ENCODE measurements at places on chromosomes 7 and 10.

DNA sequence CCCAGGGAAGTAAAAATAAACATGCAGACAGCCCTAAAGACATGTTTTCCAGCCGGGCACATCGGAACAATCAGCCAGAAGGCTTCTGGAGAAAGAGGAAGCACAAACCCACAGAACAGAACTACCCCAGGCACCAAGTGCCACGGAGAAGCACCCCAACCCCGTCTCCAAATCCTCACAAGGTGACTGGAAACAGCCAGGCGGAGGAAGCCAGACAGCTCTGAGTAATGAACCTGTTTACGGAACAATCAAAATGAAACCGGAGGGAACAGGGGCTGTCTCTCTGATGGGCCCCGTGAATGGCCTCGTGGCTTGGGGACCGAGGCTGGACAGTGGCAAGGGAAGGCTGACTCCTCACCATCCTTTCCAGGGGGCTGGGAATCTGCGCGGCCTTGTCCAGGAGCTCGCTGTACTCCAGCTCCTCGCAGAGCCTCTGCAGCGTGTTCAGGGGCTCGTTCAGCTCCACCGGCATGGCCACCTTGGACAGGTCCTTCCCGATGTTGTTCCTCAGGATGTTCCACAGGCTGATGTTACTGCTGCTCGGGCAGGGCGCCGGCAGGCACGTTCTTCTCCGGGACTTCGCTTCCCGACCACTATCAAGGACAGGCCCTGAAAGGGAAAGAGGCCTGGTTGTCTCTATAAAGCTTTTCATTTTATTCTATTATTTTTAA, 77.0 kb upstream of the GSDME start:
- DNase-seq, result no peak

DNA sequence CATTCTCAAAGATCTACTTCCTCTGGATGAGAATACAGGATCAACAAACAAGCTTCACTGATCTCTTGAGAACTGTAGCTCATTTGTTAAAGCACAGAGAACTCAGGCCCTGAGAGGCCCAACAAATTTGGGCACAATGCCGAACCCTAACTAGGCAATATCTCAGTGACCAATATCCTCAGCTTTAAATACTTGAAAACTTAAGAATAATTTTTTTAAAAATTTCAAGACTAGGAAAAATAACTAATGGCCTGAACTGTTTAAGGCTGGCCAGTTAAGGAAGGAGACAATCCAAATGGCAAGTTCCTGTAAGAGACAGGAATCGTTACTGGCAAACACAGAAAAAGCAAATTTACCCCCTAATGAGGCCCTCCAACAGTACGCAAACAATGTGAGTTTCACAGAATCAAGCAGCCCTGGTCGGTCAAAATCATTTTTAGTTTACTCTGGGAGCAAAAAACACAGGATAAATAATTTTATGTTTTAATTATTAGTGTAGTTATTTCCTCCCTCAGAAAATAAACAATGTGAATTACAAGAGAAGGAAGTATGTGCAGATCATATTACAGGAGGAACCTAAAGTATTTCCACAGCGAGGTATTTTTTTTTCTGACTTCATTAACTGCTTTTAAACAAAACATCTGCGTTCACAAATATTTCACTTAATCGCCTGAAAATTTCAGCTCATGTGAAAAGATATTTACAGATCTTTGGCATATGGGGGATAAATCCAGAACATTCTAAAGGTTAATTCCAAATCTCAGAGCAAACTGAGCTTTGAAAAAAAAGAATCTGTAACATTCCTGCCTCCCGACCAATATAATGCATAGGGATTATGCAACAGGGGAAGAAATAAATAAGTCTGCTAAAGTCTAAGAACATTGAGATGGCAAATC, 39.5 kb downstream of the NT5C2 start:
- no peak for DNase-seq

- no peak for DNase-seq
Measured at GRCh38 chr10:82653244-82654155, 778.5 kb downstream of the NRG3 start.

DNA sequence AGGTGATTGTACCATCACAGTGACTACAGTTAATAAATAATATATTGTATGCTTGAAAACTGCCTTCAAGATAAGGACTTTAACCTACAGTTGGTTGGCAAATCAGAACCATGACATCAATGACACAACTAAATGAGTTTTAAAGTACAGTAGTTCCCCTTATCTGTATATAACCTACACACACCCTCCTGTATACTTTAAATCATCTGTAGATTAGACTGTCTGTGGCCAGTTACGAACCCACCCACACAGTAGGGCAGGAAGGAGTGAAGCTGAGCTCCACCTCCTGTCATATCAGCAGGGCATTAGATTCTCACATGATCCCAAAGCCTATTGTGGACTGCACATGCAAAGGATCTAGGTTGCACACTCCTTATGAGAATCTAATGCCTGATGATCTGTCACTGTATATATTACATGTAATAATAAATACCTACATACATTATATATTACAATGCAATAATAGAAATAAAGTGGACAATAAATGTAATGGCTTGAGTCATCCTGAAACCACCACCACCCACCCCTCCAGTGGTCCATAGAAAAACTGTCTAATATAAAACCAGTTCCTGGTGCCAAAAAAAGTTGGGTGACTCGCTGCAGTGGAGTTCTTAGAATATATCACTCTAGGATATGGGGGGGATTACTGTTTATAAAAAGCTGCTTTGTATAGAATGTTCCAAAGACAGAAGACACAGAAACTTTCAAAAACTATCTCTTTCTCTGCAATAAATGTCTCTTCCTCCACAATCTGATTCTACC, 5.6 kb downstream of the TPK1 start:
- no peak for DNase-seq

- peak; percentile 39 for DNase-seq
Measured at GRCh38 chr7:85185424-85186082, 1.3 kb downstream of the SEMA3D start.

- DNase-seq, result no peak
Measured at GRCh38 chr10:49751216-49751615, 10.9 kb downstream of the OGDHL start.

GRCh38 chr10:130018265-130018664, 54.2 kb upstream of the EBF3 start:
- DNase-seq, result no peak

DNA sequence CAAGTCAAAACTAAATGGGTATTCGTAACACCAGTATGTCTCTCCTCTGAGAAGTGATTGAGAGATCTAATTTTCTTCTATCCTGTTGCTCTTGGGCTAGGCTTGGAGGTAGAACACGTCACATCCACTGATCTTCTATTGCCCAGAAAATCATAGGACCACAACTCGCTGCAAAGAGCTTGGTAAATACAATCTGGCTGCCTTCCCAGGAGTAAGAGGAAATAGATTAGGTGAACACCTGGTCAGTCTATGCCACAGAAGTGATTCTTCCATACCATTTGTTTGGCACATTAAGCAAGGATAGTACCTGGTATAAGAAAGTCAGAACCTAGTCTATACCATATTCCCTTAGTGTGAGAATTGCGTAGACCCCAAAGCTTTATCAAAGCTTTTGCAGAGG, 129.3 kb upstream of the PHYHIPL start:
- no peak for DNase-seq

GRCh38 chr7:159113056-159113455, 31.6 kb downstream of the VIPR2 start:
- no peak for DNase-seq

DNA sequence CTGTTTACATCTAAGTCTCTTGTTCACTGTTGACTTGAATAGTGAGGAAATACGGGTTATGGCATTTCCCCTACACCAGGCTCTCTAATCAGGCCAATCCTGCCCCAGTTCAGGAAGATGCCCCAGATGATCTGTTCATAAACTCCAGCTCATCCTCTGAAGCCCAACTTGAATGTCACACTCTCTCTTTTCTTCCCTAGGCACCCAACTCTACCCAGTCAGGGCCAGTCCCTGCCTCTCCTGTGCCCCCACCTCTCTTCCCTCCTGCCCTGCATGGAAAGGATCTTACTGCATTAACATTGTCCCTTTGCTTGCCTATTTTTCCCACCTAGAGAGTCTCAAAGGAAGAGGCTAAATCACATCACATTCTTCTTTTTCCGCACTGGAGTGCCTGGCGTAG, 10.6 kb upstream of the TRPV6 start:
- no peak for DNase-seq

DNA sequence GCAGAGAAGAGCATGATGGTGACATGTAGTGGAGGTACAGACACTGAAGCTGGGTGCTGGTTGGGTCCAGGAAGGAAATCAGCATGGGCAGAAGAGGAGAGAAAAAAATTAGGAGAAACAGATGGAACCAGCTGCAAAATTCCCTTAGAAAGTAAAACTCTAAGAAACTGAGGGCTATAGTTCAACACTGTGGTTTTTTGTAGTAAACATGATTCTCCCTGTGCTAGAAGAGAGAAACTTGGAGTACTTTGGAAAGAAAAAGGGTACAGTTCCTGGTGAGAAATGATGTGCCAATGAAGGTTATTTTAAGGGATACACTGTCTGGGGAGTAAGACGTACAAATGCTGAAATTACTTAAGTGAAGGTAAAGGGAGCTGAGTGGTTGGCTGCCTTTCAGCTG, 181.5 kb upstream of the HPS1 start:
- no peak for DNase-seq

- peak; percentile 64 for DNase-seq
Measured at GRCh38 chr7:80060218-80060806, 74.3 kb upstream of the GNAI1 start.

DNA sequence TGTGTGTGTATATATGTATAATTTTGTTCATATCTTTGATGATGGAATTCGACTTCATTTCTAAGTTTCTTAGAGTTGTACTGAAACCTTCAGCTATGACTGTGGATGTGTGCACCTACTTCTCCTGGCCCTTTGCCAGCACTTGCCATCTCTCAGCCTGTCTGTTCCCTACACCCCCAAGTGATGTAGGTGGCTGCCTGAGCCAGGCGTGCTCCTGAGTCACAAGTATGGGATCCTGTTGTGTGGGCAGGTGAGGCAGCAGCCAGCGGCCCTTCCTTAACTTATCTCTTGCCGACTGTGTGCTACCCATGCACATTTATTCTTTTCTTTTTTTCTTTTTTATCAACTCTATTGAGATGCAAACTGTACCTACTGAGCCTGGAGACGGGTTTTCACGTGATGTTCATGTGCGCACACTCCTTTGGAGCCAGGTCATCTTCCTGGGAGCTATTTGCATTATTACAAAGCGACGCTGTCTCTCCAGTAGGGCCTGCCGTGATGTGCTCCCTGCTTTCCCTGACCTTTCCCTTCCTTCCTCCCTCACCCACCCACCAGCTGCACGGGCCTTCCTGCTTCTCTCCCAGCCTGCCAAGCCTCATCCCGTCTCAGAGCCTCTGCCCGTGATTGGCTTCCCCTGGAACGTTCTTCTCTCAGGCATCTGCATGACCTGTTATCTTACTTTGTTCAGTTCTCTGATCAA, 31.3 kb upstream of the GALNT11 start:
- DNase-seq, result no peak

- no peak for DNase-seq
Measured at GRCh38 chr7:105389088-105389650, 448 bp upstream of the SRPK2 start.

DNA sequence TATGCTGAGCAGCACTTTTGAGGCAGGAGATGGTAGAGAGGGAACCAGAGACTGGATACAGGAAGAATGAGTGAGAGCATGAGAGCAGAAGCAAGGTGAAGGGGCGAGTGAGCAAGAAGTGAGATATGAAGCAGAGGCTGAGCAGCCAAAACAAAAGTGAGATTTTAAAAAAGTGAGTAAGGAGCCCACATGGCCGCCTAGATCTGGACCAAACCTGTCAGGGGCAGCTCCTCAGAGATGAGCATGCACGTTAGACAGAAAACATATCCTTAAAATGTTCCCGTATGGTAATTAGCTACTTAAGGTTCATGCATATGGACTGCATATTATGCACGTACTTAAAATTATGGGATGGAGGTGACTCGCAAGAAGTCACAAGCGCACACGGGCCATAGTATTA, 22.5 kb downstream of the TMEM176A start:
- no peak for DNase-seq

All from fibroblast of the conjunctiva (primary cell).